ENCODE measurements at places on chromosomes 5 and 9.

GRCh38 chr5:56595566-56595965 is 219.8 kb upstream of the MAP3K1 start:
- no peak for DNase-seq

- no peak for DNase-seq
Measured at GRCh38 chr5:98570010-98570409, 203.5 kb upstream of the RGMB start.

- DNase-seq, result no peak
Measured at GRCh38 chr5:133531178-133531577, 81.2 kb downstream of the FSTL4 start.

DNA sequence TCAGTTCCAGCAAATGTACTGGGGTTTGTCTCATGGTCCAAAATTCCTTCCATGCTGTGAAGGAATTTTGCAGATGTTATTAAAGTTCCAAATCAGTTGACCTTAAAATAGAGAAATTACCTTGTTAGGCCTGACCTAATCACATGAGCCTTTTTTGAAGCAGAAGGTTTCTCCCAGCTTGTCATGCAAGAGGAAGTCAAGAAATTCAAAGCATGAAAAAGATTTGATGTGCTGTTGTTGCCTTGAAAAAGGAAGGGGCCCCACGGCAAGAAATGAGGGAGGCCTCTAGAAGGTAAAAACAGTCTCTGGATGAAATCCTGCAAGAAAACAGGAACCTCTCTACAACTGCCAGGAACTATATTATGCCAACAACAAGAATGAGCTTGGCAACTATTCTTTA is 24.2 kb upstream of the HAPLN1 start:
- no peak for DNase-seq

- DNase-seq, result no peak
Measured at GRCh38 chr9:91732187-91733005, 217.6 kb downstream of the ROR2 start.

DNA sequence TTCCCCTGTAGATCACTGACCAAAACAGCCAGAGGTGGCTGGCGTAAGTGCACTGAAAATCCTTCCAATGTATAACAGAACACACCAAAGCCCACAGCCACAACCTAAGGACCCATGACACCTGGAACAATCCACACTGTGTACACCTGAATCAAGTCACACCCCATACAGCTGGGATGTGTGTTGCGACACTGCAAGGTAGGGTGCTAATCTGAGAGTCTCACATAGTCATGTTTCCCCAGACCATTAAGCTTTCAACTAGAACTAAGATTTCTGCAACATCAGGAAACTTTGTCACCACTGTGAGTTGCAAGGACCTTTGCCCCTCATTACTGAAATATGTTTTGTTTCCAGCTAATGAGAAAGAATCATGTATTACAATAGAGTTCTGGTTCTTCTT is 59.4 kb downstream of the MED27 start:
- DNase-seq, result no peak

DNA sequence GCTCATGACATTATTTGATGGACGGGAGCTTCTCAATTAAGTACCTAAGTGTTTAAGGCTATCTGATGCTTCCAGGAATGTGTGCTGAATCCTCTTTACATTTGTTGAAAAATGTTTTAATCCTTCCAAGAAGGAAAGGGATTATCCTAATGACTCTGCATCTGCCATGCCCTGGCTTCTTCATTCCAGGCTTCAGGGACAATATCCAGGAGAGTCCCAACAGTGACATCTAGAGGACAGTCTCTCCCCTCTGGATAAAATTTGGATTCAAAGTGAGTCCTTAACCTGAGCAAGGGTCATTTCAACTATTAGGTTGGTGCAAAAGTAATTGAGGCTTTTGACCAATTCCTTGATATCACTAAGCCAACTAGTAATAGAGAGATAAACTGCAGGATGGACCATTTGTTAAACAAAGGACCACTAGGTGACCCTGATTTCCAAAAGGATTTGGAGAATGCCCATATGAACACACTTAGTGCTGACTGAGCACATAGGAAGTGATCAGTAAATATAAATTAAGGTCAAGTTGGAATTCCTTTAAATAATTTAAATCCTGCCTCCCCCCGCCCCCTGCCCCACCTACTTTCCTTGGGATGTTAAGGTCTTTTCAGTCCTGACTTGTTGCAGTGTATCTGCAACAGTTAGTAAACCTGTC is 19.1 kb downstream of the TNFSF8 start:
- peak; percentile 24 for DNase-seq
